ENCODE measurements at places on chromosomes 11 and 22.

GRCh38 chr22:20264614-20265452 lies 3.3 kb downstream of the RTN4R start:
- DNase-seq: no peak

- no peak for DNase-seq
Observed at GRCh38 chr11:119721129-119722120, 7.6 kb downstream of the NECTIN1 start.

DNA sequence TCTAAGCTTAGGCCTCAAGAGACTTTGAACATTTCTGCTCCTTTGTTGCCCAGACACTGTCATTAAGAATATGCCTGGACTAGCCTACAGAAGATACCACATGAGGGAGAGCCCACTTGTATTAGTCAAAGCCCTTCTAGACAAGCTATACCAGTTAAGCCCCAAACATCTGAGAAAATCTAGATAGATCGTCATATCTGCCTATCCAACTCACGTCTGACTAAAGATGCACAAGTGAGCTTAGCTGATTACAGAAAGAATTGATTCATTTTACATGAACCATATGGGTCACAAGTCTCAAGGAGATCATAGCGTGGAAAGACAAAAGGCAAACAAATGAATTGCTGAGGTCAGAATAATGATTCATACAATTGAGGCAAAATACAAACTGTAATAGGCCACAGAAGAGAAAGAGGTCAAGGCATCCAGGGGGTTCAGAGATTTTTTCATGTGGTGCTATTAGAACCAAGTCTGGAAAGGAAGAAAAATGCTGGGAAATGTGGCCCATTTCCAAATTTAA lies 1155.5 kb upstream of the TENM4 start:
- DNase-seq: no peak

GRCh38 chr11:26632691-26633159 lies 60.7 kb upstream of the MUC15 start:
- no peak for DNase-seq

GRCh38 chr11:134452026-134452837 lies 40.2 kb upstream of the B3GAT1 start:
- DNase-seq: no peak

- no peak for DNase-seq
Observed at GRCh38 chr11:121105481-121106195, 4.6 kb downstream of the TECTA start.

DNA sequence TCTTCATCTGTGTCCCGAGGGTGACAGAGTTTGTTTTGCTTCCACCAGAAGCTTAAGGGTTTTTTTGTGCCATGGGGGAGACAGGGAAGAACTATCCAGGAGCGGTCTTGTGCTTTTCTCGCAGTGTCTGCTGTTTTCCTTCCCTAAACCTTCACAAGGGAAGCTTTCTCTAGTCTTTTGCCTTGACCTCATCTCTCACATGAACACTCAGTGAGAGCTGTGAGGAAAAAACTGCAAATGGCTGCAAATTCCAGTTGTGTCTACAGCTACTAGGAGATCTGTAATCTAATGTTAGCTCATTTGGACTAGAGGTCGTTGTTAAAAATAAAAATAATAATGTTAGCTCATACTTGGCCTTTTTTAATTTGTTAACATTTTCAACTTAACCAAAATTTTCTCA lies 264.7 kb upstream of the SESN3 start:
- no peak for DNase-seq

DNA sequence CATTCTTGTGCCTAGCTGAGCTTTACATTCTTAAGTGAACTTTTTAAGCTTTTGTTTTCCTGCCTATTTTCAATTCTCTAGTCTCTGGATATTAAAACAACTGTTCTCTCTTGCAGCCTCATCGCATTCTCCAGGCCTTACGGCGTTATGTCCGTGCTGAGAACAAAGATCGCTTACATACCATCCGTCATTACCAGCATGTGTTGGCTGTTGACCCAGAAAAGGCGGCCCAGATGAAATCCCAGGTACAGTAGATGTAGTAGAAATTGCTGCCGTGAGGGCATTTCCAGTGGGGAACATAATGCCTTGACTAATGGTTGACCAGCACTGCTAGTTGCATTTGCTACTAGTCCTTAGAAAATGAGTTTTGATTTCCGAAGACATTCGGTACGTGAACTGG lies 29.7 kb upstream of the ST14 start:
- DNase-seq: no peak

- DNase-seq: no peak
Observed at GRCh38 chr11:133826866-133827265, 18.4 kb downstream of the SPATA19 start.

- no peak for DNase-seq
Observed at GRCh38 chr11:112785149-112785548, 176.1 kb upstream of the NCAM1 start.

- no peak for DNase-seq
Observed at GRCh38 chr11:66693356-66694055, 15.8 kb upstream of the RBM4B start.

- DNase-seq: no peak
Observed at GRCh38 chr11:128689591-128689947, 4.3 kb upstream of the FLI1 start.

GRCh38 chr11:33325451-33325850 lies 68.3 kb downstream of the HIPK3 start:
- no peak for DNase-seq

GRCh38 chr11:80970037-80970436 lies 1529.2 kb upstream of the TENM4 start:
- no peak for DNase-seq

GRCh38 chr22:29128891-29129807 lies 56.3 kb downstream of the KREMEN1 start:
- no peak for DNase-seq

- DNase-seq: peak; percentile 59
Observed at GRCh38 chr11:13772223-13773046, 104.0 kb downstream of the FAR1 start.

- no peak for DNase-seq
Observed at GRCh38 chr11:111996129-111996528, 29.1 kb upstream of the DLAT start.

DNA sequence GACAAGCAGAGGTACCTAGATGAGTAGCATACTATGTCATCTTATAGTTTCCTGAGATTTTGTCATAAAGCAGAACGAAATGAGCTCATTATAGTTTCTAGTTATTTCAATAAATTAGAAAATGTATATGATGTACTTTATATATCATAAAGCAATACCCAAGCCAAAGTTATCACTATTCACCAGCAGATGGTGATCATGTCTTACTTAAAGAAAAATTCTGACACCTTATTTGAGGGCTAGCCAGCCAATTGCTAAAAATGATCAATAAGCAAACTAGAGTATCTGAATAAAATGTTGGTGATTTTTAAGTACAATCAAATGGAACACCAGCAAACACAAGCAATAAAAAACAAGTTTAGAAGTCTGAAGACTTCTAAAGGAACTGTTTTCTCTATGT lies 44.1 kb downstream of the RSF1 start:
- DNase-seq: no peak

- DNase-seq: no peak
Observed at GRCh38 chr11:17768547-17768946, 34.0 kb downstream of the KCNC1 start.

- DNase-seq: no peak
Observed at GRCh38 chr11:103624708-103625623, 411.5 kb upstream of the DDI1 start.

GRCh38 chr11:7030836-7031235 lies 10.6 kb downstream of the NLRP14 start:
- no peak for DNase-seq

- no peak for DNase-seq
Observed at GRCh38 chr11:44329472-44330230, 19.7 kb upstream of the ALX4 start.

- DNase-seq: no peak
Observed at GRCh38 chr11:44190883-44191230, 95.4 kb downstream of the EXT2 start.

GRCh38 chr11:19101796-19102520 lies 15.0 kb upstream of the ZDHHC13 start:
- peak; percentile 15 for DNase-seq

DNA sequence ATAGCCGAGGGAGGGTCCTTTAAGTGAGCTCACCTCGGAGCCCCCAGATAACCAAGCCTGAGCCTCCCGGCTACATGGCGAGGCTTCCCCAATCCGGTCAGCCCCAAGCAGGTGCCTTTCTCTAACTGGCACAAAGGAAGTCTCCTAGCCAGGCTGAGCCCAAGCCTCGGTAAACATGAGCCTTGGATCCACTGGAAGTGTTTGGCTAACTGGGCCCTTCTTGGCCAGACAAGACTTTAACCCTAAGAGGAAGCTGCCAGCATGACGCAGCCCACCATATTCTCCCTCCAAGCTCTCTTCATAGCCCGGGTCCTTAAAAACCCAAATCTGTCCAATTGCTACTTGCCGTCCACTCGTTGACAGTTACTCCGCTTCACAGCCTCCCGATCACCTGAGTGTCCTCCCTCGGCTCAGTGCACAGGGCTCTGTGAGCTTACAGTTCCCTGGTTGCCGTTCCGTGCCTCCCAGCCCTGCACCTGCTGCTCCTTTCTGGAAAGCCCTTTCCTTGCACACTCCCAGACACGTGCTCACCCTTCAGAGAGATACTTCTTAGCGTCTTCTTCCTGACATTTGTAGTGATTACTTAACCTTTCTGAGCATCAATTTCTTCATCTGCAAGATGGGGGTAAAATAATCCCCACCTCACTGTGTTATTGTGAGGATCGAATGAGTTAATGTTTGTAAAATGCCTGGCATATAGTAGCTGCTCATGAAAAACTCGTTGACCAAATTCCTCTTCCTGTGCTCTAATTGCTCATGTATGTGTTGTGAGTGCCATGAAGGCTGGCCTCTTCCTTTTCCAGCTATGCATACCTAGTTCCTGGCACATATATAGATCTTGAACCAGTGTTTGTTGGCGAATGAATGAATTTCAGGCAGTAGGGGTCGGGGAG lies 25.6 kb downstream of the TXN2 start:
- DNase-seq: no peak

DNA sequence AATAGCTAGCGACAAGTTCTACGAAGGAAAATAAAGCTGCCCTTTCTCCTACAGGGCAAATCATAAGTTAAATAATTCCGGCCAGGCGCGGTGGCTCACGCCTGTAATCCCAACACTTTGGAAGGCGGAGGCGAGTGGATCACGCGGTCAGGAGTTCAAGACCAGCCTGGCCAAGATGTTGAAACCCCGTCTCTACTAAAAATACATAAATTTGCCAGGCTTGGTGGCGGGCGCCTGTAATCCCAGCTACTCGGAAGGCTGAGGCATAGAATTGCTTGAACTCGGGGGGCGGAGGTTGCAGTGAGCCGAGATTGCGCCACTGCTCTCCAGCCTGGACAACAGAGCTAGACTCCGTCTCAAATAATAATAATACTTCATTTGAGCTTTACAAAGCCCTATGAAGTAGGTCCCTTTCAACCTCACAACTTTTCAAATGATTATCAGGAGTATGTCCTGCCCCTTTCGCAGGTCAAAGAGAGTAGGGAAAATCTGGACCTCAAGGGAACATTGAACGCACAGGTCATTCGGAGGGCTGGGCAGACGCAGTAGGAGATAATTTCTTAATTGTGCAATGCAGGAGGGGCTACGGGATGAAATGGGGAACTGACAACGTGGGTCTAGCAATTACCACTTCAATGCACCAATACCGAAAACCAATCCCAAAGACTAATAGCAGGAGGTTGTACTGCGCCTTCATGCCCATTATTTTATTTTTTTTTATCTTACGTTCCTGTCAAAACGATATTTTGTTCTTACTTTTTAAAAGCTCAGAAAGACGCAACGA lies 590 bp downstream of the COMMD9 start:
- no peak for DNase-seq

DNA sequence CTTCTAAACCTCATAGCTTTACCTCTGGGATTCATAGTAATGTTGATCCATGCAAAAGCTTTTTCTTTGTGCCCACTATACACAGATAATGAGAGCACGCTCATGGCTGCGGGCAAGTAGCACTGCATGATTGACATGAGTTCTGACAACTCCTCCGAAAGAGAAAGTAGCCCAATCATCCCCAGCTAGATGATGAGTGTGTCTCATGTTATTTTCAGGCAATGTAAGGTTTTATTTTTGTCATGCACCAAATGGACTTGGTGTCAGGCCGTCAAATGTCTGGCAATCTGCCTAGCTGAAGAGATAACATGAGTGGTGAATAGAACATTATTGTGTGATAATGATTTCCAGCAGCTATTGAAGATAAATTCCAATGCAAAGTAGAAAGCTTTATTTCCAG lies 662.6 kb downstream of the NTM start:
- DNase-seq: no peak

DNA sequence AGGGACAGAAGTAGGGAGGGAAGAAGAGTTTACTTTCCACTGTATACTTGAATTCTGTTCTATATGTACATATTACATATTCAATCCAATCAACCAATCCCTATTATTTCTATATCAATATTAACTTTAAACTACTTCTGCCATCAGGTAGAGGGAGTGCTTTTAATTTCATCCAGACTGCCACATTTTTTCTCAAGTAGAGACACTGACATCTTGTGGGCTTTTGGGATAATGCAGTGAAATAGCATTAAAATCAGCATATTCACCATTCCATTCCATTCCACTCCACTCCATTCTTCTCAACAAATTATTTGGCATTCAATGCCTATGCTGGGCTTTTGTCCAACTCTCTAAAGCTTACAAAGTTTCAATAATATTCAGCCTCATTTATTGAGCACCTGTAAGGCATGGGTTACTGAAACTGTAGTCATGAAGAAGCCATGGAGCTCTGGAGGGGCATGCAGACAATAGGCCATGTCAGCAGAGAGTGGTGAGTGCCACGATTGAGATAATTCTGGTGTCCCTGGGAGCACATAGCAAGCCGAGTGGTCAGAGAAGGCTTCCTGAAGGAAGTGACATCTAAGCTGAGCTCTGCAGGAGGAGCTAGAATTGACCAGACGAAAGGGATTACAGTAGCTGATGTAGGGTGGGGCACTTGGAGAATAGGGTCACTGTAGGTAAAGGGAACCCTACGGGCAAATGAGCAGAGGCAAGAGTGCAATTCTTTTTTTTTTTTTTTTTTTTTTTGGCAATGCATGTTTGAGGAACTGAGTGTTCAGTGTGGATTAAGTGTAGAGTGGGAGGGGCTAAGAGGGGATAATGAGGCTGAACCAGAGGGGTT lies 12.8 kb upstream of the CLPB start:
- DNase-seq: peak; percentile 60

DNA sequence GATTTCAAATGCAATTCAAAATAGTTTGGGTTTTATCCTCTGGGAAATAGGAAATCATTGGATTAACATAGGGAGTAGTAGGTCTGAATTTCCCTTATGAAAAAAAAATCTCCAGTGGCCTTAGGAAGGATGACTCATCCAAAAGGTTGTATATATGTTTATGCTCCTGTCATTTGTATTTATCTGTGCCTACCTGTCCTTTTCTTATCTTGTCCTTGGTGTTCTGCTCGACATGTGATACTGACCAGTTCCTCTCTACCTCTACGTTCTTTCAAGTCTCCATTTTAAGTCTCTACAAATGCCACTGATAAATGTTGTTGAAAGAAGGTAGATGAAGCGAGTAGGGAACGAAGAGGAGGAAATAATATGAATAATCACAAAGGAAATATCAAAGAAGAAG lies 3.0 kb upstream of the SOX6 start:
- DNase-seq: no peak

Measured in NCI-H748 treated with DMSO at 0.1 percent for 48 hours (cell line).